ENCODE measurements at places on chromosomes 11 and 22.

- DNase-seq = no peak
These were observed 38.4 kb upstream of the THY1 start for GRCh38 chr11:119461229-119461963.

- DNase-seq = no peak
These were observed 25.7 kb downstream of the MPPED2 start for GRCh38 chr11:30560206-30561106.

GRCh38 chr22:49107561-49107960 lies 720.1 kb downstream of the BRD1 start:
- no peak for DNase-seq

GRCh38 chr11:36141196-36141953 lies 147.8 kb downstream of the COMMD9 start:
- no peak for DNase-seq

DNA sequence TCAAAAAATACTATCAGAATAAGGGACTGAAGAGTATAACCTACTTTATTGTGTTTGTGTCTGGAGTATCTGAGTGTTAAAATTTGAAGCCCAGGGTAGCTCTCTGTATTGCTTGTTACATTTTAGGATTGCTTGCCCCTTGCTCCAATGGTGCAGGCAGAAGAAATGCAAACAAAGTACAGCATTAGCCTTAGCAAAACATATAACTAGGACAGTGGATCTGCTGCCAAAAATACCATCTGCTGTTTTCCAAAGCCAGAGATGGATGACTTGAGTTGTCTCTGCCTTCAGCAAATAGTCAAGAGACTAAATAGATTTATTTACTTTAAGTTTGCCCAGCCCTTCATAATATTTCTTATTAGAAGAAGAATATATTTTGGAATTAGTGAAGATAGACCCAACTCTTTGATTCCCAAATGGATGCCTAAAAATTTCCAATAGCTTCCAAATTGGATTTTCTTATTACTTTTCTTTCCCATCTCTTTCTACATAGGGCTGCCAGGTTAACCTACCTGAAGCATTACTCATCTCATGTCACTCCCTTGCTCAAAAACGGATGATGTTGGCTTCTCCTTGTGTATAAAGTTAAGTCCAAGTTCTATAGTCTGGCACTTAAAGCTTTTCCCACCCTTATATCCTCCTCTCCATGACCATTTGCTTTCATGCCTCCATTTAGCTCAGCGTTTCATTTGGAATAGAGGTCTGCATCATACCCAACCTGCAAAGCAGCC lies 66.3 kb downstream of the LDLRAD3 start:
- DNase-seq = no peak

GRCh38 chr22:47547881-47548650 lies 785.6 kb downstream of the TBC1D22A start:
- DNase-seq = no peak

- no peak for DNase-seq
These were observed 86.6 kb downstream of the MAML2 start for GRCh38 chr11:96256215-96257011.

DNA sequence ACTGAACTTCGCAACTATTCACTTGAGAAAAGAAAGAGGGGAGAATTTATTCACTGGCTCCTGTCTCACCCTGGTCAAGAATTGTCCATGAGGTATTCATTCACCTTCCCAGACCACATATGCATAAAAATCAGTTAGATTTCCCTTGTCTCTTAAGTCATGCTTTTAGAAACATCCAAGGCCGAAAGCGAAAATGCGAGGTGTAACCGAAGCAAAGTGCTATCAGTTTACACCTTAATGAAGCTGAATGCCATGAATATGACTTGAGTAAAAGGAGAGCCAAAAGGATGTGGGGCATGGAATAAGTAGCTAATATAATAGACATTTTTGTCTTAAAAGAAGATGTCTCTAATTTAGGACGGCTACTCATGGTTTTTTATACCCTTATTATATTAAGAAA lies 965.6 kb upstream of the CHORDC1 start:
- no peak for DNase-seq

GRCh38 chr11:93984196-93984567 lies 37.0 kb upstream of the HEPHL1 start:
- DNase-seq = no peak

DNA sequence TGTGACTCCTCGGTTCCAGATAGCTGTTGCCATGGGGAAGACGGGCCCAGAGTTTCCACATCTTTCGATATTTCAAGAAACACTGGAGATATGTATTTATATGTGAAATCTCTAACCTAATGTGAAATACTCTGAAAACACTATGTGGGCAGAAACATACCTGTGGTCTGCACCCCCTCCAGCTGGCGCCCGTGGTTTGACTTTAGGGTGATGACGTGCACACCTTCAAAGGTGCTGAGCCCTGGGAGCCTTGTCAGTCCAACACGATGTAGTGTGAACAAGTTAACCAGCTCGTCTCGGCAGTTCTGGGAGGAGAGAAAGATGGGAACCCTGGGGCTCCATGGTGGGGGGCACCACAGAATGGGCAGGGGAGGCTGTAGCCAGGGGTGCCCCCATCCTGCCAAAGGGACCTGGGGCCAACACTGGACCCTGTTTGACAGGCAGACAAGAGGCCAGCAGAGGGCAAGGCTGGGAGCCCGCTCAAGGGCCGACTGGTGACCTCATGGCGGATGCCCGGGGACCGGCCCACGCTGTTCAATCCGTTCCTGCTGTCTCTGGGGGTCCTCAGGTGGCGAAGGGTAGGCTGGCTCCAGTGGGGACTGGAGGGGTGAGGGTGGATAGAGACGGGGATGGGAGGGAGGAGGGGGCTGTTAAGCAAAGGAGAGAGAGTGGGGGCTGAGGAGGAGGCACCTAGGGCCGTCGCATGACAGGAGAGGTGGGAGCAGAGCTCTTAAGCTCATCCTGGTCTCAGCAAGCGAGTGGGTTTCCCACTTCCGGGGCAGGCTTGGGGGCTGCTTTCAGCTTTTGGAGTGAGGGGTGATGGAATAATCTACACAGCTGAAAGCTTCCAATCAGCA lies 43.8 kb downstream of the TRIOBP start:
- DNase-seq = no peak

DNA sequence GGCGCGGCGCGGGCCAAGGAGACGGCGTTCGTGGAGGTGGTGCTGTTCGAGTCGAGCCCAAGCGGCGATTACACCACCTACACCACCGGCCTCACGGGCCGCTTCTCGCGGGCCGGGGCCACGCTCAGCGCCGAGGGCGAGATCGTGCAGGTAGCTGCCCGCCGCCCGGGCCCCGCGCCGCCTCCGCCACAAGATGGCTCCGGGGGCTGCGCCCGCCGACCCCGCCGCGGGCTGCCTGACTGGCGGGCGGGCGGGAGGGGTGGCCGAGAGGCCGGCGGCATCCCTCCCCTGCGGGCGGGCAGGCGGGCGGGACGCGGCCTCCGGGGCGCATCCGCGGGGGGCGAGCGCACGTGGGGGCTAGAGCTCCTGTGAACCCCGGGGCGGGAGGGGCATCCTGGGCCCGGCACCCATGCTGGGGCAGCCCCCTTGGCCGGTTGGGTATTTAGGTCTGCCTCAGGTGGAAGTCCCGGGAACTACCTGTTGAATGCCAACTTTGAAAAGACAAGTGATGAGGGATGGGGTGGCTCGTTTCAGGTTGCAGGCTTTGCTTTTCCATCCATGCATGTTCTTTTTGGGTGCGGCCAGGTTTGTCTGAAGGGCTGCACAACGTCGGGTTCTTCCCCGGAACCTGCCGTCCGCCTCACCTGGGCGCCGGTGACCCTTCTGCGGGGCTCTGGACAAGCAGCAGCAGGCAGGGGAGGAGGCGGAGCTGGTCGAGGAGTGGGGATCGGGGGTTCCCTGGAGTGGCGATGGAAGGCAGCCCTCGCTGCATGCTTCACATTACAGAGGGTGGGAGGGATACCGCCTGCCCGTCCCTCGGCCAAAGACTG lies 760 bp downstream of the ZNRF3 start:
- no peak for DNase-seq

- no peak for DNase-seq
These were observed 13.9 kb downstream of the SLC35E4 start for GRCh38 chr22:30649430-30650007.

DNA sequence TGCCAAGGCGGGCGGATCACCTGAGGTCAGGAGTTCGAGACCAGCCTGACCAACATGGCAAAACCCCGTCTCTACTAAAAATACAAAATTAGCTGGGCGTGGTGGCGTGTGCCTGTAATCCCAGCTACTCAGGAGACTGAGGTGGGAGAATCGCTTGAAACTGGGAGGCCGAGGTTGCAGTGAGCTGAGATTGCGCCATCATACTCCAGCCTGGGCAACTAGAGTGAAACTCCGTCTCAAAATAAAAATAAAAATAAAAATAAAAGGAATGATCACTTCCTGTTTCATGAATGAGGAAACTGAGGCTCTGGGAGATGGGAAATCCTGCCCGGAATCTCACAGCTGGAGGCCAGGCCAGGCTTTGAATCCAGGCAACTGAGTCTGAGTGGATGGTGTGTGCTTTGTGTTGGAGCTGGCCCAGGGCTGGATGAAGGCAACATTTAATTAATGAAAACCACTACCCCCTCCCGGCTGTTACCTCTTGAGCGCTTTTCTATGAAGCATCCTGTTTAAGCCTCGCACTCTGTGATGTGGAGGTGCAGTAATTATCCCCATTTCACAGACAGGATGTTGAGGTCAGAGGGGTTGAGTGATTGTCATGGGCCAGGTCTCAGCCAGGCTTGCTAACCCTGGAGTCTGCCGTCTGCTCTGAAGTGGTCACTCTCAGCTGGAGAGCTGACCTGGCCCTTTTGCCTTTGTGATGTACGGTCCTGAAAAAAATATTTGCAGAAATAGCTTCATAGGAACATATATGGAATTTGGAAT lies 27.8 kb downstream of the LRP5 start:
- no peak for DNase-seq

GRCh38 chr22:26213826-26214225 lies 44.6 kb downstream of the SEZ6L start:
- no peak for DNase-seq

DNA sequence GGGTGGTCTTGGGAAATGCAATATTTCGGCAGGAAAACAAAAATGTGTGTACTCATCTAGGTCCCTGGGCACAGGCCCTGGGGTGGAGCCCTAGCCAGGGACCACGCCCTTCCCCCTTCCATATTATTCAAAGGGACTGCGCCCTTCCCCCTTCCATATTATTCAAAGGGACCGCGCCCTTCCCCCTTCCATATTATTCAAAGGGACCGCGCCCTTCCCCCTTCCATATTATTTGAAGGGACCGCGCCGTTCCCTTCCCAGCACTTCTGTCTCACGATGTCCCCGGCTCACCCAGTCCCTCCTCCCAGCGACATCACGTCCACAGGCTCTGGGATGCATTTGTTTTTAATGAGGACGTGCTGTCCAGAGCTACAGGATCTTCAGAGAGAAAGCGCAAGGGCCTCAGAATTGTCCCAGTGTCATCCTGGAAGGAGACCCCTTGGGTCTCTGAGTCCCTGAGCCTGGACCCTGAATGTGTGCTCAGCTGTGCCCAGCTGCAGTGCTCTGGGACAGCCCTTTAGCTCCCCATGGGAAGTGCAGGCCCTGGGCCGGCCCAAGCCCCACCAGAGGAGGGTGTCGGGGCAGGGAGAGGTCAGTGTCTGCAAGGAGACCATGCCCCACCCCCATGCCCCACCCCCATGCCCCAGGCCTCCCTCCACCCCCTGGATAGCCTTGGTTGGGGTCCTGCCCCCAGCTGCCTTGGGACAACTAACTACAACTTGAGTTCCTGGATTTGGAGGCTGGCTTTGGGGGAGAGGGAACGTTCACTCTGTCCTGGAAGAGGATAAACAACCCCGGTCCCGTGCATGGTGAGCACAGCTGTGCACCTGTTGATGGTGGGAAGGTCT lies 810.0 kb downstream of the BRD1 start:
- DNase-seq = no peak

GRCh38 chr11:86715611-86716010 lies 43.2 kb upstream of the ME3 start:
- no peak for DNase-seq

- no peak for DNase-seq
These were observed 450.1 kb upstream of the B3GAT1 start for GRCh38 chr11:134862105-134862502.

GRCh38 chr11:36211761-36212430 lies 77.3 kb downstream of the COMMD9 start:
- DNase-seq = no peak

- no peak for DNase-seq
These were observed 364.5 kb downstream of the NTM start for GRCh38 chr11:131734871-131735270.

DNA sequence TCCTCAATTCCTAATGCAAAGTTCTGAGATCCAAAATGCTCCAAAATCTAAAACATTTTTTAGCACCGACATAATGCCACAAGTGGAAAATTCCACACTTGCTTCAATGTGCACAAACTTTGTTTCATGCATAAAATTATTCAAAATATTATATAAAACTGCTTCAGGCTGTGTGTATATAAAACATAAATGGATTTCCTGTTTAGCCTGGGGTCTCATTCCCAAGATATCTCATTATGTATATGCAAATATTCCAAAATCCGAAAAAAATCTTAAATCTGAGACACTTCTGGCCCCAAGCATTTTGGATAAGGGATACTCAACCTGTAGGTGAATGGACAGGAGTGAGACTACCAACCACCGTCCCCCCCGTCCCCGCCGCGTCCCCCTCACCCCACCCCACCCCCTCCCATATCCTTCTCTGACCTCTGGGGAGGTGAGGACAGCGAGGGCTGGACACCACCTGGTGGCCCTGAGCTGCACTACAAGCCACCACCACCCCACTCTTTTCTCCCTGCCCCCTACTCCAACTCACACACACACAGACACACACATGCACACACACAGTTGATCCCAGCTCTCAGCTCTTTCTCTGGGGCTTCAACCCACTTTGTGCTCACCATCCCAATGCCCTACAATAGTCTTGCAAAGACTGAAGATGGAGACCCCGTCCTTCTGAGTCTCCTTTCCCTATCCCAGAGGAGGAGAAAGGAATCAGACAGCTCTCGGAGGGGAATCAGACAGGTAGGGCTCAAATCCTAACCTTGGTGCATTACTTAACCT lies 101.0 kb downstream of the PDE2A start:
- no peak for DNase-seq

DNA sequence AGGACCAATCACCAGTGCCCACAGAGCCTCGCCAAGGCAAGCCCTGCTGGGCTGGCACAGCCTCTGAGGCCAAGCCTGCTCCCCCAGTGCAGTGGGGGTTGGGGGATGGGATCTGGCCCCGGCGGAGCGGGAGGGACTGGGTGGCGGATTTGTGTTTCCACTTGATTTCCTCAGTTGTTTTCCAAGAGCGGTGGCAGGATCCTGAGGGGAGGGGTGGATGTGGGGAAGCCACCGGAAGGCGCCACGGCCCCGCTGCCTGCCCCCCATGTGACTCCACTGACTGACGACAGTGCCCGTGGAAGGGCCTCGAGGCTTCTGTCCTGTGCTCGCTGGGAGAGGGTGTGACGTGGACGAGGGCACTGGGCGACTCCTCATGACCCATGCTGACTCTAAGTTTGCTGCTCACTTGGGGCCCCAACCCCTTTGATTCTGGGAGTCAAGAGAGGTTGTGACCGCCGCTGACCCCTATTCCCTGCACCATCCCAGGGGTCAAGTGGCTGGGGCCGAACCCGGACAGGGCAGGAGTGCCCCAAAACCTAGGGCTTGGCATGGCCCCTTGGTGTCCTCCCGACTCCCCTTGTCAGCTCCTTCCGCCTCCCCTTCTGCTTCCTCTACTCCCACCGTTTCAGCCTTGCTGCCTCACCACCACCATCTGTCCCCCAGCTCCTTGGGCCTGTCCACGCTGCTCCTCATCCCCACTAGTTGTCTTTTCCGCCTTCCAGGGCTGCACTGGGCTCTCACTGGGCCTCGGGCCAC lies 23.5 kb upstream of the PICK1 start:
- DNase-seq = no peak

- no peak for DNase-seq
These were observed 1.8 kb downstream of the CDC42EP2 start for GRCh38 chr11:65316227-65317024.

All from NCI-H187 treated with DMSO at 0.1 percent for 48 hours (cell line).